COR-L47 (cell line): ENCODE measurements at places on chromosomes 3 and 15.
A peak's percentile ranks its signal among the peaks of the same experiment; 100 is the strongest.

GRCh38 chr15:73286311-73286710 is 82.4 kb downstream of the HCN4 start:
- no peak for DNase-seq

- no peak for DNase-seq
Observed at GRCh38 chr3:129602309-129602708, 4.2 kb downstream of the PLXND1 start.

DNA sequence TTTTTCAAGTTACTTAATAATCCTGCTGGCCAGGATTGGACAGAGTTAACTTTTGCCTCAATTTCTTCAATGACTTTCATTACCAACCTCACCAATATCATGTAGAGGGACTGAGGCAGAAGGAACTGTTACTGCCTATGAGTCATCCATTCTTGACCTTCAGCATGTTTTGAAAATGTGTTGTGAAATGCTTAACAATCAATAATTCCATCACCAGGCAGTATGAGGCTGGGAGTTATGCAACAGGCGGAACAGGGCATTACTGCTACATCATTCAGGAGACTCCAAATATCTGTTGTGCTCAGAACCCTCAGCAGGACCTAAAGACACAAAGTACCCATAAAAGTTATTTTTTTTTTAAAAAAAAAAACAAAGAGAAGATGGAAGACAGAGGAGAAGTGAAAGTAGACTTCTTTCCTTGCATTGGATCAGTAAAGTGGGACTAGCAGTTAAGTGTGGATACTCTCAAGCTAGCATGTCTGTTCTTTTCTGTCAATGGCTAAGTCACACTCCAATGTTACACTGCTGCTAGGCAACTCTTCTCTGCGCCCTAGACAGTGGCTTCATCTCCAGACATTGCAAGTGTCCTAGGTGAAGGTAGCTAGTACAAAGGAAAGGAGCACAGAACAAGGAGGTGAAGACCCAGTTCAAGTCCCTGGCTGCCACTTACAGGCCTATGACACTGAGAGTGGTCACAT is 184.9 kb upstream of the LPP start:
- DNase-seq = no peak

- peak; percentile 11 for DNase-seq
Observed at GRCh38 chr15:58182460-58183163, 44.4 kb downstream of the AQP9 start.

DNA sequence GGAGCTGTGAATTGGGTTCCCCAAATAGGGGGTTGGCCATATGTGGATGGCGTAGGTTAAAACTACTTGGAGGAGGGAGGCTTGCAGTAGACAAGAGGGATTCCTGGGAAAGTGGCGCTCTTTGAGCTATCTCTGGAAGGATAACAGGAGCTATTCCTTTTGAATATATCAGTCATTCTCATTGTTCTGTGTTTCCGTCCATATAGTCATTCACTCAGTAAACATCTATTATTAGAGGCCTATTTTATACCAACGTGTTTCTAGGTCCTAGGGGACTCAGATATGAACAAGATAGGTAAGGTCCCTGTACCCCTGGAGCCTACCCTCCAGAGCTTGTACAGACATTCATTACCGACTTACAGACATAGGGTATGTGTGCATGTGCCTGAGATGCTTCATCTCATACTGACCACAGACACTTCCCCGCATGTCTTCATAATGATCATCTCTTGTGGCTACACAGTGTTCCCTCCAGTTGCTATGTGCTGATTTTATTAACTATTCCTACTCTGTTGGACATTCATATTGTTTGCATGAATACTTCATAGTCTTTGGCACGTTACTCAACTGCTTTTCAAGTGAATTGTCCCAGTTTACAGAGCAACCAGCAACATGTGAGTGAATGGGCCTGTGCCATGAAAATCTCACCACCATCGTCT is 55.8 kb upstream of the VILL start:
- DNase-seq = no peak

DNA sequence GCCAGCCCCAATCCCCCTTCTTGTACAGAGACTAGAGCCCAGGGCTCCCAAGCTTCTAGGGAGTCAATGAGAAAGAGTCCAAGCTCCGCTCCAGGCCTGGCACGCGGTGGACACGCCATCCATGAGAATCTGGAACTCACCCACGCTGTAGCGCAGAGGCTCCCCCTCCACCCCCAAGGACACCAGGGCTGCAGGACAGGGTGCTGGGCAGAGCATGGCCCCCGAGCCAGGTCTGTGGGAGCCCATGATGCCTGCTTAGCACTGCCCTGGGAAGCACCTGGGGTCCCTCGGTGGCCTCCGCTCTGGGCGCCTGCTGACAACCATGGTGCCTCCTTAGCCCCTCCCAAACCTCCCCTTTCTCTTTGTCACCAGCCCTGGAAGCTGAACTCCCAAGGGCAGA is 28.5 kb downstream of the ACSBG1 start:
- DNase-seq = no peak
